ENCODE measurements at places on chromosomes 2 and 18.

DNA sequence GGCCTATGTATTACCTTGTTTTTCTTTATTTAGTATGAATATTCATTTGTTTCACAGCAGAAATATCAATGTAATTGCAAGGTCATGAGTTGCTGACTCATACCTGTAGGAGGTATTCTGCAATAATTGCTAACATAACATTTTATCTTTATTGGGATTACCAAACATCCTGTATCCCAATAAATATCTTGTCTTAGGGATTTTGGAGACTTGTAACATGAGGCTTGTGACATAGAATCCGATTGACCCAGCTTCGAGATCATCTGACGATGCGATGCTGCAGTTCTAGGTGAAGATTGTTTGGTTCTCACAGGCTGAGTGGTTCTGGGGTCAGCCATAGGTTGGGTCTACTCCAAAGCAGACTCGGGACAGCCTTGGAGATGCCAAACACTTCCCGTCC lies 133.4 kb upstream of the RND3 start:
- DNase-seq: no peak

GRCh38 chr2:2795438-2796091 lies 464.5 kb upstream of the MYT1L start:
- no peak for DNase-seq

GRCh38 chr2:181176540-181176939 lies 196.1 kb downstream of the UBE2E3 start:
- DNase-seq: no peak

DNA sequence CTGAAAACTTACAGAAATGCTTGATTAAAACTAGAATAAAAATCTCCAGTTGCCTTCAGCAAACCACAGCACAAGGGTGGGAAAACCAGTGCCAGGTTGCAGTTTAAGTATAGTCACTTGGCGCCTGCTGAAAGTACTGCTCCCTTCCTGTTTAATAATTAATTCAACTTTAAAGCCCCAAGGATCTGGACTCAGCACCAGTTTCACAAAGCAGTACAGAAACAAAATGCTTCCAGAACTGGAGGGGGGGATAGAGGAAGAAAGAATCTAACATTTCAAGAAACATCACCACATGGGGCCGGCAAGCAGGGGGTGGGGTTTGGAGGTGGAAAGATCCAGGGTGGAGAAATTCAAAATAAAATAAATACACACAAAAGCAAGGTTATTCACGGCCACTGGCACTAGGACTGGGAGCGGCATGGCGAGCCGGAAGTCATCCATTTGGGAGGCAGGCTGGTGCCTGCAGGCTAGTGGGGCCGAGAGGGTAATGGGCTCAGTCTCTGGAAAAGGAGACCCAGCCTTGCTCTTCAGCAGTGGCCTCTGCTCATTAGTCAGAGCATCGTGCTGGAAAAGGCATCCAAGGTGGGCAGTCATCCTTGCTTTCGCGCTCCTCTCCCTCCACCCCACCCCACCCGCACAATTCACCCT lies 85.8 kb downstream of the POU3F3 start:
- DNase-seq: no peak

DNA sequence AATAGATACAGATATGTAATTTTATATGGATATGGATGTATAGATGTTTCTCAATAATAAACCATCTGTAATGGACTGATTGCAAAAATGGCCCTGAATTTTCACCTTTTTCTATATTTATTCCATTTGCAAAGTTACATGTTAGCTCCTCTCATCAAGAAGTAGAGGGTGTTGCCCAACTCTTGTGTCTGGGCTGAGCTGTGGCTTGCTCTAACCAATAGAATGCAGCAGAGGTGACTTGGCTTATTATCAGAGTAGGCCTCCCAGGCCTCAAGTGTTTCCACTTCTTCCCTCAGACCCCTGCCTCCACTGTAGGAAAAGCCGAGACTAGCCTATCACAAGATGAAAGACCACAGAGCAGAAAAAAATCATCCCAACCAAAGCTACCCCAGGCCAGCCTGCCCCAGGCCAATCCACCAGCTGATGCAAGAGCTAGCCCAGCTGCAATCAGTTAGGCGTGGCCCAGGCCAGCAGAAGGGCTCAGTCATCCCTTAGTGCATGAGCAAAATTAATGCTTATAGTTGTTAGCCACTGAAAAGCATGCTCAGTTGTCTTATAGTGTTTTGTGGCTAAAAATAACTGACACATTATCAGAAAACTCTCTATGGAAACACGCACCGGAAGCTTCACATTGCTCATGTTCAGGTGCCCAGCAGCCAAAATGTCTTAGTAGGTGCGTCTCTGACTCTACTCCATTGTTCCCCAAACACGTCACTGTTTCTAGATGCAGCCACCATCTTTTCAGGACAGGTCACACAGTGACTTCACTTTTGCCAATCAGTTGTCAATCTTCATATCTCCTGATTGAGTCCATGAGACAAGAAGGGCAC lies 464.0 kb downstream of the FBXO15 start:
- DNase-seq: no peak

GRCh38 chr2:239418918-239419317 lies 18.1 kb upstream of the HDAC4 start:
- DNase-seq: no peak

Measured in C1 segment of cervical spinal cord (tissue), 14 donors.